T-helper 22 cell (primary cell): ENCODE measurements at places on chromosomes 12 and 14.

- no peak for DNase-seq
These were observed 25.9 kb downstream of the CGRRF1 start for GRCh38 chr14:54535646-54536045.

GRCh38 chr12:29240441-29240840 lies 91.4 kb downstream of the FAR2 start:
- no peak for DNase-seq

GRCh38 chr12:52670961-52671360 lies 9.2 kb downstream of the KRT1 start:
- DNase-seq: no peak

- DNase-seq: no peak
These were observed 67.4 kb upstream of the FBRSL1 start for GRCh38 chr12:132422381-132423043.
